ENCODE measurements at places on chromosomes 12 and 14.

DNA sequence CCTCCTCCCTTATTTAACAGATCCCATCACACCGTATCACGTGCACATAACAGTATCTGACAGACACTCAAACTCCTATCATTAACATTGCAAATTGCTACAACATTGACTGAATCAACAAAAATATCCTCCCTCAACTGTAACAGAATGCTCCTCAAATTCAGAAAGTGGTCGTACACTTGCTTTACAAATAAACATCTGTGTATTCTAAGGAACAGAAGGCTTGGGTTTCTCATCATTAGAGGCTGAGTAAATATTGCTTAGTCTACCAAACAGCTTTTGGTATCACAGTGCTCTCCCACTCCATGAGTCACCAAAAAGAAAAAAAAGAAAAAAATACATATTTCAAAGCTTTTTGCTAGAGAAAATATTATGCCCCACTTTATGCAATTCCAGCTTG, 23.9 kb downstream of the FERMT2 start:
- DNase-seq = no peak
- no peak overlapping the region for H3K27ac ChIP-seq
- H3K27me3 ChIP-seq = no peaks in the 10 kb centered on the region
- H3K4me3 ChIP-seq = no peak overlapping the region

GRCh38 chr12:9760699-9761418, at the start of gene CD69:
Gene CD69, minus strand, starts transcription at chr12:9760901. Its CDS starts 81 bp downstream, at chr12:9760820.
- no peak for DNase-seq
- H3K4me1 ChIP-seq = no peaks in the 10 kb centered on the region
- H3K27ac ChIP-seq = peak within 1 kb of the TSS; percentile 80
- H3K27me3 ChIP-seq = no peaks in the 10 kb centered on the region

- no peak overlapping the region for H3K27ac ChIP-seq
- no peak for DNase-seq
- peaks cover 8% of the 10 kb centered on the region for H3K4me1 ChIP-seq
- peaks cover 3% of the 10 kb centered on the region for H3K27me3 ChIP-seq
- no peak overlapping the region for H3K4me3 ChIP-seq
Measured at GRCh38 chr12:77437206-77437605, 371.8 kb upstream of the E2F7 start.

DNA sequence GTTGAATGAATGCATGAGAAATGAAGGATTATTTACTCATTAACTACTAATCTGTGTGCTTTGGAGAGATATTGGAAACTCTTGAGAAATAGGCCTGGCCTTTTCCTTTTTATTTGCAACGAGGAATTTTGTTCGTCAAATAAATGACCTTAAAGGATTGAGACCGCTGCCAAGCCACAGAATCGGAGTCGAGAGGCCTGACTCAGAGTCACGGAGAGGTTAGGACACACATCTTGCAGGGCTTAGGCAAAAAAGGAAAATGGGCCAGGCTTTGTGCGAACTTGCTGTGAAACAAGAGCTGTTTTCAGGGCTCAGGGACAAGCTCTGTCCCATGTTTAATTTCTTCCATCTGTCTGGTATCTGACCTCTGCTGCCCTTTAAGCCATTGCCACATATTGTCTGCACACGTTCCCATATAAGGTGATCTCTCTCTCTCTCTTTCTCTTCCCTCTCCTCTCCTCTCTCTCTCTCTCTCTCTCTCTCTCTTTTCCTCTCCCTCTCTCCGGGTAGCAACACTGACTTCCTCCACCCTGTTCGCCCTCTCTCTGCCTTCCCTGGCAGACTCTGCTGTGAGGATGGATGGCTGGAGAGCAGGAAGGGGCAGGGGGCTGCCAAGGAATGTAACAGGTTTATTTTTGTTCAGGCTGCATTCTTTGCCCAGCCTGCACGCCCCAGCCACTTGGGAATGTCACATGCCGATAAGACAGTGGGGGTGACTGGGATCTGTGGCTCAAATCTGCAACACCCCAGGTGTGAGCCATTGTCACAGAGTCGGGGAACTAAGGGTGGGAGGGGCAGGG, 14.9 kb upstream of the IFT81 start:
- H3K27me3 ChIP-seq = no peaks in the 10 kb centered on the region
- H3K4me1 ChIP-seq = peaks cover 38% of the 10 kb centered on the region
- no peaks in the 10 kb centered on the region for H3K36me3 ChIP-seq
- DNase-seq = no peak
- H3K27ac ChIP-seq = peak overlapping the region; percentile 86
- H3K4me3 ChIP-seq = peak overlapping the region; percentile 71

DNA sequence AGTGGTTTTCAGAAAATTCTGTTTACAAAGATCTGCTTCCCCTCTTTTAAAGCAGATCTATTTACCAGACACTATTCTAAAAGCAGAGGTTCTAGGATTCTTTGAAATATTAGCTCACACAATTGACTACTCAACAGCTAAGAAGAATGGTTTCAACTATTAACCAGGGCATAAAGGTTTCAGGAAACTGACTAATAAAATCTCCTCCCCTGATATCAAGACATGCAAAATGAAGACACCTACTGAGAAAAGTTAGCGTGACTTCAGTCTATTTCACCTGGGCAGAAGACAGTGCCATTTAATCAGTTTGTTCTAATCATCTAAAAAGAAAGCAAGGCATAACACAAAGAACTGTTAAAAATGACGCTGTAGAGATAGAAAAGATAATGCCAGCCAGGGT, 22.2 kb downstream of the DAD1 start:
- no peaks in the 10 kb centered on the region for H3K27me3 ChIP-seq
- no peak overlapping the region for H3K27ac ChIP-seq
- DNase-seq = no peak
- H3K36me3 ChIP-seq = peaks cover 29% of the 10 kb centered on the region

DNA sequence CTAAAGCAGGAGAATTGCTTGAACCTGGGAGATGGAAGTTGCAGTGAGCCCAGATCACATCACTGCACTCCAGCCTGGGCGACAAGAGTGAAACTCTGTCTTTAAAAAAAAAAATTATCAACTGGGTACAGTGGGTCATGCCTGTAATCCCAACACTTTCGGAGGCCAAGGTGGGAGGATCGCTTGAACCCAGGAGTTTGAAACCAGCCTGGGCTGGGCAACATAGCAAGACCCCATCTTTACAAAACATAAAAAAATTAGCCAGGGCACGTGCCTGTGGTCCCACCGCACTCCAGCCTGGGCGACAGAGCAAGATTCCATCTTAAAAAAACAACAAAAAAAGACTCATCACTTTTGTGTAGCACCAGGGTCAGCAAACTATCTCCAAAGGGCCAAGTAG, 7.1 kb upstream of the NANOG start:
- no peak overlapping the region for H3K27ac ChIP-seq
- H3K4me3 ChIP-seq = no peak overlapping the region
- peaks cover 11% of the 10 kb centered on the region for H3K27me3 ChIP-seq
- DNase-seq = no peak
- no peaks in the 10 kb centered on the region for H3K4me1 ChIP-seq
- H3K36me3 ChIP-seq = no peaks in the 10 kb centered on the region

GRCh38 chr12:120630104-120630892, 10.1 kb upstream of the CABP1 start:
- H3K4me1 ChIP-seq = no peaks in the 10 kb centered on the region
- peaks cover 30% of the 10 kb centered on the region for H3K27me3 ChIP-seq
- no peak overlapping the region for H3K4me3 ChIP-seq
- no peaks in the 10 kb centered on the region for H3K36me3 ChIP-seq
- DNase-seq = no peak
- no peak overlapping the region for H3K27ac ChIP-seq

DNA sequence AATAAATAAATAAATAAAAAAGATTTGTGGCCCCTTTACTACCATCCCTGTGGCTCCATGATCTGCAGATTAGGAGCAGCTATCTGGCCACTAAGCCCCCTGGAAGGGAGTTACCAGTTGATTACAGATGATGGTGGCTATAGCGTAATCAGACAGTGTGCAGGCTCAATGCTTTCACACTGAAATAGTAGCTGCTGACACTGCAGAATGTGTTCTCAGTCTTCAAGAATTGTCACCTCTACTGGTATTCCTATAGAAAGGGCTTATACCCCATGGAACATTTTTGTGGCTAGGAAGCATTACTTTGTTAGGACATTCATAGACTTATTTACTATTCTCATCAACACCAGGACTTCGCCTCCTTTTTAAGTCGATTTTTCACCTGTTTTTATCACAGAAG, 30.9 kb downstream of the DCAF4 start:
- peaks cover 4% of the 10 kb centered on the region for H3K4me1 ChIP-seq
- no peak overlapping the region for H3K4me3 ChIP-seq

- peaks cover 7% of the 10 kb centered on the region for H3K4me1 ChIP-seq
- H3K27me3 ChIP-seq = peaks cover 4% of the 10 kb centered on the region
- H3K36me3 ChIP-seq = peaks cover 4% of the 10 kb centered on the region
- no peak for DNase-seq
- H3K4me3 ChIP-seq = no peak overlapping the region
Measured at GRCh38 chr12:79993106-79993862, 58.4 kb upstream of the PPP1R12A start.

DNA sequence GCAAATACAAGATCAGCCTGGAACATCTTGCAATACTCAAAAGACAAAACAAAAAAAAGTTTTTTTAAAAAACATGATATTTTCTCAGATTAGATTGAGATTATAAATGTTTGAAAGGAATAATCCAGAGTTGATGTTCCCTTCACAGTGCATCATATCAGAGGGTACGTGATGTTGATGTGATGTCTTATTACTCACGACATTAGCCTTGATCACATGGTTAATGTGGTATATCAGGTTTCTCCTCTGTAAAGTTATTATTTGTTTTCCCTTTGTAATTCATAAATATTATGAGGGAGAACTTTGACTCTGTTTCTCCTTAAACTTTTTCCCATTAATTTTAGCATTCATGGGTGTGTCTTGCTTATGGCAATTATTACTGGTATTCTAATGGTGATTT, 26.6 kb downstream of the LIMA1 start:
- H3K4me1 ChIP-seq = peaks cover 32% of the 10 kb centered on the region
- no peak for DNase-seq
- no peak overlapping the region for H3K4me3 ChIP-seq

DNA sequence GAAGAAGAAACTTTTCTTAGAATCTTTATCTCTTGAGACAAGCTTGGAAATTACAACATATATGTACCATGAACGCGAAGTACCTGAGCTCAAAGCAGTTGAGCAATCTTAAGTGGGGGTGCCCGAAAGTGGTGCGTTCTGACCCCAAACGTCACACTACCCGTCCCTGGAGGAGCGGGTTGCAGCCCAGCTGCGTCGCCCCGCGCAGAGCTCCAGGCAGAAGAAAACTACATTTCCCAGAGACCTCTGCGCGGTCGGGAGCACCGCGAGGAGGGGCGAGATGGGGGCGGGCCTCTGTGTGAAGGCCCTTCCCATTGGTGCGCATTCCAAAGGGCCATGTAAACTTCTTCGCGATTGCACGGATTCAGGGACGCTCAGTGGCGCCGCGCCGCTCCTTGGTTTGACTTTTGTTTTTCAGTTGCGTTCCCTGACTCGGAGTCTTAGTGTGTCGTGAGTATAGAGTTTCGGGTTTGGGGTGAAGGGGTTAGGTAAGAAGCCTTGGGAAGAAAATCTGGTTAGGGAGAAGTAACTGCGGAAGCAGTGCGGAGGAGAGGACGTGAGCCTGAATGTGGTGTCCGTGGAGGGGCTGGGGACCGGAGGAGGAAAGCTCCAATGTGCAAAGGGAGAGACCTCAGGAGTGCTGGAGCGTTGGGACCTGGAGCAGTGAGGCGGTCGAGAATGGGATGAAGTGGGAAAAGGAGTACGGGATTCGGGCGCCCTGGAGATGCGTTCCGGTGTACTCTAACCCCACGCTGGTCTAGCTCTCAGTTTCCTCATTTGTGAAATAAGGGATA, at the start of gene CCDC77:
Gene CCDC77, plus strand, starts transcription at position 410 of the 794 bp plus-strand sequence. CDS start 7,740 bp downstream, outside the sequence.
- peaks cover 9% of the 10 kb centered on the region for H3K36me3 ChIP-seq
- peak; percentile 93 for DNase-seq
- H3K4me1 ChIP-seq = no peaks in the 10 kb centered on the region
- no peak within 1 kb of the TSS for H3K27ac ChIP-seq
- H3K4me3 ChIP-seq = no peak within 1 kb of the TSS

GRCh38 chr12:17214929-17215328, 609.0 kb upstream of the LMO3 start:
- no peak for DNase-seq
- no peaks in the 10 kb centered on the region for H3K36me3 ChIP-seq
- H3K27me3 ChIP-seq = no peaks in the 10 kb centered on the region
- H3K4me1 ChIP-seq = no peaks in the 10 kb centered on the region
- no peak overlapping the region for H3K4me3 ChIP-seq

DNA sequence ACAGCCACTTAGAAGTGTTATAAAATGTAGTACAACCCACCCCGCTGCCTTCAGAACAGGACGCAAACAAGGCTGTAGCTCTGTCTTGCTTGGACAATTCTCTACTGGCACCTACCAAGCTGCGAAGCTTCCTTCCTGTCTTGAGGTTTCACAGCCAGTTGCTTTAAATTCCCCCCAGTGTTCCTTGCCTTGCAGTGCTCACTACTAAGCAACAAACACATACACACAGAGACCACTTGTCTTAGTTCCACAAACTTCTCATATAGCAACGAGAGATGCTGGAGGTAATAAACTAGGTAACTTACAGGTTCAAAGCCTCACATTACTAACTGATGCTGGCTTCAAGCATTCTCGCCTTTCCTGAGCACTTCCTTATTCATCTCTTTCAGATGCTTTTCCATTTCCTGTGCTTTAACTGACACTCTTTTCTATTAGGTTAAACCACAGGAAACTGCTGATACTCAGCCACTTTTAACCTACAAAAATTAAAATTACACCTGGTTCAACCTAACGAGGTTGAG, 91.5 kb upstream of the PTGDR start:
- H3K4me3 ChIP-seq = no peak overlapping the region
- H3K4me1 ChIP-seq = no peaks in the 10 kb centered on the region
- H3K36me3 ChIP-seq = no peaks in the 10 kb centered on the region

GRCh38 chr12:42789808-42790760, 200.5 kb upstream of the PRICKLE1 start:
- H3K27me3 ChIP-seq = peaks cover 13% of the 10 kb centered on the region
- H3K27ac ChIP-seq = peak overlapping the region; percentile 15
- DNase-seq = no peak
- peak overlapping the region; percentile 11 for H3K4me3 ChIP-seq

- no peak for DNase-seq
- H3K27ac ChIP-seq = peak overlapping the region; percentile 55
Measured at GRCh38 chr12:124837958-124838803, 25.5 kb downstream of the SCARB1 start.

GRCh38 chr12:64890873-64891468, 66.5 kb downstream of the TBC1D30 start:
- H3K27ac ChIP-seq = peak overlapping the region; percentile 27
- no peak for DNase-seq
- H3K27me3 ChIP-seq = peaks cover 13% of the 10 kb centered on the region

- peak overlapping the region; percentile 71 for H3K27ac ChIP-seq
- peaks cover 29% of the 10 kb centered on the region for H3K4me1 ChIP-seq
Measured at GRCh38 chr12:124411281-124411878, 116.5 kb downstream of the RFLNA start.

- no peak overlapping the region for H3K4me3 ChIP-seq
- peaks cover 8% of the 10 kb centered on the region for H3K36me3 ChIP-seq
- no peak for DNase-seq
- H3K27ac ChIP-seq = no peak overlapping the region
- no peaks in the 10 kb centered on the region for H3K4me1 ChIP-seq
Measured at GRCh38 chr12:23626791-23627190, 322.7 kb downstream of the SOX5 start.

- no peak for DNase-seq
- no peaks in the 10 kb centered on the region for H3K4me1 ChIP-seq
- no peak overlapping the region for H3K4me3 ChIP-seq
- H3K27me3 ChIP-seq = no peaks in the 10 kb centered on the region
Measured at GRCh38 chr12:29389295-29389919, 8.4 kb upstream of the ERGIC2 start.
